ENCODE measurements at places on chromosomes 7 and 10.
A peak's percentile ranks its signal among the peaks of the same experiment; 100 is the strongest.

GRCh38 chr7:106752367-106752766 lies 91.4 kb upstream of the CCDC71L start:
- no peak for DNase-seq

DNA sequence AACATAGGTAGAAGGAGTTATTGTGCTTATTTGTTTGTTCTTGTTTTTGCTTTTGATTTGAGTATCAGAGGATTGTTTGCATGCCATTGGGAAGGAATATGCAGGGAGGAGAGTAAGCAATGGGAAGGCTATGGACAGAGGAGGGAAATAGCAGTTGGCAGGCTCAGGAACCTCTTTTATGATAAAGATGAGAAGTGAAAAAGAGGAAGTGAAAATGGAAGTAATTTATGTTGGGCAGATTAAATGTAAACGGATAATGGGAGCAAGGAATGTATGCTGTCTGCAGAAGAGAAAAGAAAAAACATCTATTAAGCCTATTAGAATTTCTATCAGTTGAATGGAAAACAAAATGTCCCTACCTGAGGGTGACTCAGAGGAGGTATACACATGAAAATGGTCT lies 90.1 kb upstream of the NPSR1 start:
- no peak for DNase-seq

- DNase-seq: no peak
Measured at GRCh38 chr7:137135654-137136350, 207.7 kb downstream of the PTN start.

- no peak for DNase-seq
Measured at GRCh38 chr7:74604326-74605020, 53.0 kb upstream of the GTF2I start.

- no peak for DNase-seq
Measured at GRCh38 chr10:118565301-118566075, 30.0 kb downstream of the PRLHR start.

DNA sequence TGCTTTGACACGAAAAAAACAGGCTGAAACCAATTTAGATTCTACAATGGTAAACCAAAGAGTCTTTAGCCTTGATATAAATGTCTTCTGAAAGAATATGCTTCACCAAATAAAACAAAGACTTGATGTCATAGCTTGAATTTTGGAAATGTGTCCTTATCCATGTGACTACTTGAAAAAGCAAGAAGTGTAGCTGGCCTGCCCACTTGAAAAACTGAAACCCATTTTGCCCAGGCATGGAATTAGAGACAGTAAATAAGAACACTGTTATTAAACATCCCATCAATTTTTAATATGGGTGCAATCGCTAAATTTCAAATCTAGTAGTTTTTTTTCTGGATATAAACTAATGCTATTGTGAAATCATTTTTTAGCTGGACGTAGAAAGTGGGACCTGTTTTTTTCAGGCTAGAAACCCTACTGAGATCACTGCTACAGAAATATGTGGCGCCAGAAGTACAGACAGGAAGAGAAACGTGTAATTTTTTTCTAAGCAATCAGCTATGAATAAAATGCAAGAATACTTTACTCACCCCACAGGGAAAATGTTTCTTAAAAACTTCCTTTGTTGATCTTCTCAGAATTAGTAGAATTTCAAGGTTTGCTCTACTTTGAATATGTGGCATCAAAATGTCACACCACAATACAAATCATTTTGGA lies 56.7 kb downstream of the PIP4K2A start:
- DNase-seq: no peak

DNA sequence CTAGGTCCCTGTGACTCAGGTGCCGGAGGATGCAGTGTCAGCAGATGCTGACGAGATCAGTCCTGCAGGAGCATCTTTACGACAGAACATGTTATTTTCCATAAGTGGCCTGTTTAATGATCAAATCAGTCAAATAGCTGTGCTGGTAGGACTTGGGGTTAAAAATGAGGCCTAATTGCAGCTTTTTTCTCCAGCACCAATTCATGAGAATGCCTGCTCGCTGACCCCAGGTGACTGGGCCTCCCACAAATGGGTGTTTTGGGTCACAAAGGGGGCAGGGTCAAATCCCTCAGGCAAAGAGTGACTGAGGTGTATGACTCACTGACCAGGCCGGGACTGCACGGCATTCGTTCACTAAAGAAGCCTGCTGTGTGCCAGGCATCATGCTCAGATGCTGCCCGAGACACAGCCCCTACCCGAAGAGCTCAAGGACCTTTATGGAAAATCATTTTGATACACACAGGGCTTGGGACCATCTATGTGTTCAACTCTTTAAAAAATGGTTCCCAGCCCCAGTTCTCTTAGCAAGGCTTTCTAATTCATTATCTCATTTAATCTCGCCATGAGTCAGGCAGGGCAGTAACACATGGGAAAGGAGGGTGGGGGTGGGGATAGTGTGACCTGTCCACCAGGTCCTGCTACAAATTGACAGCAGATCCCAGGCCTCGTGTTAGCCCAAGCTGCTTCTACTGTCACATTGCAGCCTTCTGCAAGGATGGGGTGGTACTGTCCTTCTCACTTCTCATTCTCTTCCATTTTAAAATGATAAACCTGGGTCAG lies 21.1 kb downstream of the ZNF775 start:
- peak; percentile 61 for DNase-seq

GRCh38 chr7:79403879-79404278 lies 49.6 kb downstream of the MAGI2 start:
- DNase-seq: no peak

DNA sequence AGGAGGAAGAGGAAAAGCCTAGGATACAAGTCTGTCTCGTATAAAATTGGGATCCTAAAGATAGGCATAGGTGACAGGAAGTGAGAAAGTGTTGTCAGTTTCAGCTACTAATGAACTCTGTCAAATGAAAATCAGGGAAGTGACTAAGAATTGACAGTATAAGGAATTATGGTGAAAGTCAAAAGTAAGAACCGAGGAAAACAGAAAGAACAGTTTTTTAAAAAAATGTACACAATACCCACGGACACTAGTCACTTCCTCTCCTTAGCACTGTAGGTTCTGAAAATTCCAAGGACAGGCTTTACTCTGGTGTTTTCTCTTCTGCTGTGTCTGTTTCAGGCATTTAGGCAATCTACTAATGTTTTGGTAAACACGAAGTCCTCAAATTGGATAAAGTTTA lies 42.3 kb downstream of the ATAD1 start:
- DNase-seq: no peak

GRCh38 chr7:33671531-33672262 lies 233.6 kb upstream of the BMPER start:
- no peak for DNase-seq

DNA sequence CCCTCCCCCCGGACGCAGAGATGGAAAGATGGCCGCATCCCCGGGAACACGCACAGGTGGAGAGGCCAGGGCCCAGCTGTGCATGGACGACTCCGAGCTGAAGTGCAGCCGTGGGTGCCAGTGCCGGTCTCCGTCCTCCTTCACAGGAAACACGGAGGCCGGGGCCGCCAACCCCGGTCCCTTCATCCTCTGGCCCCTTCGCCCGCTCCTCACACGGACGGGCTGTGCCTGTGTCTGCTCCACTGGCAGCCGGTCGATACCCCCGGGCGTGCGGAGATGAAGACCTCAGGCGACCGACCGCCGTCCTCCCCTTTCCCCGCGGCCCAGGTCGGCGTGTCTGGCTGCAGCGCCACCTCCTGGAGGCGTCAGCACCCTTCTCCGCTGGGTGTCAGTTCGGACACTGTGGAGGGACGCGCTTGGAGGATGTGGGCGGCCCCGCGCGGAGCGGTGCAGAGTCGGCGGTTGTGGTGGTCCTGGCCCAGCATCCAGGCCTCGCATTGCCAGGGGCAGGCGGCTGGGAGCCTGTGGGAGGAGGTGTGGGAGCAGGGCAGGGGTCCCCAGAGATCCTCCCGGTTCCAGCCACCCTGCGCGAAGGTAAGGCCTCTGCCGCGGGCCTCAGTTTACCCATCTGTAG lies 9.9 kb downstream of the ZNF511 start:
- DNase-seq: no peak

GRCh38 chr10:89431977-89432376 lies 17.6 kb downstream of the IFIT5 start:
- DNase-seq: peak; percentile 84

- no peak for DNase-seq
Measured at GRCh38 chr7:46932676-46933424, 649.1 kb downstream of the TNS3 start.

DNA sequence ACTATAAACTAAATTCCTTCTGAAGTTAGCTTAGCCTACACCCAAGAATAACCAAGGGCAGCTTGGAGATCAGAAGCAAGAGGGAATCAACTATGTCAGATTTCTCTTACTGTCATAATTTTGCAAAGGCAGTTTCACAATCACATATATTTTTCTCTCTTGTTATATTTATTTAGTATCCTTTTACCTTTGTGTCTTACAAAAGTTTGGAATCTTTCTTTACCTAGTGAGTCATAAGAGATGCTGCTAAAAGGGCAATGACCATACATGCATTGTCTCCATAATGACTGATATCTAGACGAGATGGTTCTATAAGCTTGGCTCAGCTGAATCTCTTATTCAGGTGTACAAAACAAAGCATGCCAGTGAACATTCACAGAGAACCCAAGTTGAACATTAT lies 61.1 kb downstream of the PPP1R17 start:
- no peak for DNase-seq

GRCh38 chr7:100387695-100388094 lies 14.4 kb downstream of the PILRA start:
- DNase-seq: no peak

DNA sequence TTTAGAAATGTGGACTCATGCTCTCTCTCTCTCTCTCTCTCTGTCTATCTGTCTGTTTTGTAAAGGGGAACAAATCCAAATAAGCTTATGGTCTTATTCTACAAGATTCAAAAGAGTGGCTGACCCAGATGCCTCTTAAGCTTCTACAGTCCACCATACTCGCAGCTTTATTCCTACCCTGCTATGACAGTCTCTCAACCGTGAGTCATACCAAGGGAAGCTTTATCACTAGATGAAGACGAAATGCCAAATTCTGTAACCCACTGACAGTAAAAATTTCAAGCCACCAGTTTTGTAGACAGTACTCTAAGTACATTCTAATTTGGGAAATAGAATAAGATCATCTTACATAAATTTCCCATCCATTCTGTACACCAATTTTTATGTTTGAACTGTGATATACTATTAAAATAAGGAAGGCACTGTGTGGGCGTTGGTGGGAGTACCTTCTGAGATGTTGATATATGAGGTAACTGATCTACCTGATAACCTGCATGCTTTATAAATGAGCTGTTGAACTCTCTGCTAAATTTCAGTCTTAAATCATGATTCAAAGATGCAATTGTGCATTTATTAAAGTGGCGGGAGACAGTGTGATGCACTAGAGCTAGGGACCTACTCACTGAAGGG lies 153.2 kb downstream of the KLF6 start:
- no peak for DNase-seq

- no peak for DNase-seq
Measured at GRCh38 chr7:15764851-15765382, 78.4 kb upstream of the MEOX2 start.

DNA sequence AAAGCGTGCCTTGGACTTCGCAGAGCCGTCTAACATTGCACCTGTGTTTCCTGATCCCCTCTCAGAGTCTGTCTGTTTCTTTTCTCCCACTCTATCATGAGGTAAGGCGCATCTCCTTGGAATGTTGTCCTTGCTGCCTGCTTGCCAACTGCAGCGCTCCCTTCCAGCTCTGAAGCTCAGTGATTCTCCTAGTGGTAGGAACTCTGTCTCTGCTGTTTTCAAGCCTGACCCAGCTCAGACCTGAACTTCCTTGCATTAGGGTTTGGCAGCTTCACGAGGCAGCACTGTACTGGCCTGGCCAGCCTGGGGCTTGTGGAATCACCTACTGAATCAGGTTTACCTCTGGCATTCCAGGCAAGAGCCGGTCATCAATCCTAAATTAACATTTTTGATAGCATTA lies 123.9 kb downstream of the CREB5 start:
- no peak for DNase-seq

DNA sequence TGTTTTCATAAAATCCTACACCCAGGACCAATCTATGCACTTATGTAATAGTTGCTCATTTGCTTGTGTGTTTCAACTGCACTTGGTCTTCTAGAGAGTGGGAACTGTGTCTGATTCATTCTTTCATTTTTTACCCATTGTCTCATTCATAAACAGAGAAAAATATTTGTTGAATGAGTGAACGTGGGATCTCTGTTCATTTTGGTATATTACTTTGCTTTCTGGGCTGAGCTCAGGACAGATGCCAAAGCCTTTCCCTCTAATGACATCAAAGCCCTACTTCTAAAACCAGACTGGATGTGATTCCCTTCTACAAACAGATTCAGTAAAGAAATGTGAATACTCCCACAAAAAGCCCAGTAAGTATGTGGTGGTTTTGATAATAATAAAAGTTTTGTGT lies 145.2 kb downstream of the ST7 start:
- no peak for DNase-seq

DNA sequence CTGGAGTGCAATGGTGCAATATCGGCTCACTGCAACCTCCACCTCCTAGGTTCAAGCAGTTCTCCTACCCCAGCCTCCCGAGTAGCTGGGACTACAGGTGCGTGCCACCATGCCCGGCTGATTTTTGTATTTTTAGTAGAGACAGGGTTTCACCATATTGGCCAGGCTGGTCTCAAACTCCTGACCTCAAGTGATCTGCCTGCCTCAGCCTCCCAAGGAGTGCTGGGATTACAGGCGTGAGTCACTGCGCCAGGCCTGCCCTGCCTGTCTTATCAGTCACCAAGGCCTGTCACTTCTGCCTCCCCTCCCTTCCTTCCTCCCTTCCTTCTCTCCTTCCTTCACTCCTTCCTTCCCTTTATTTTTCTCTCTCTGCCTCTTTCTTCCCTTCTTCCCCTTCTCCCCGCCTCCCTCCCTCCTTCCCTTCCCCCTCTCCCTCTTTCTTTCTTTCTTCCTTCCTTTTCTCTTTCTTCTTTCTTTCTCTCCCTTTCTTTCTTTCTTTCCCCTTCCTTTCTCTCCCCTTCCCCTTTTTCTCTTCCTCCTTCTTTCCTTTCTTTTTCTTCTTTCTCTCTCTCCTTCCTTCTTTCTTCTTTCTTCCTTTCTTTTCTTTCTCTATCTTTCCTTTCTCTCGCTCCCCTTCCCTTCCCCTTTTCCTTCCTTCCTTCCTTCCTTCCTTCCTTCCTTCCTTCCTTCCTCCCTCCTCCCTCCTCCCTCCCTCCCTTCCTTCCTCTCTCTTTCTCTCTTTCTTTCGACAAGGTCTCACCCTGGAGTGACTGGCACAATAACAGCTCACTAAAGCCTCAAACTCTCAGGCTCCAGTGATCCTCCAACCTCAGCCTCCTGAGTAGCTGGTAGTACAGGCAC lies 3.1 kb upstream of the ST7 start:
- DNase-seq: no peak

GRCh38 chr10:88110822-88111221 lies 247.4 kb downstream of the PTEN start:
- no peak for DNase-seq

DNA sequence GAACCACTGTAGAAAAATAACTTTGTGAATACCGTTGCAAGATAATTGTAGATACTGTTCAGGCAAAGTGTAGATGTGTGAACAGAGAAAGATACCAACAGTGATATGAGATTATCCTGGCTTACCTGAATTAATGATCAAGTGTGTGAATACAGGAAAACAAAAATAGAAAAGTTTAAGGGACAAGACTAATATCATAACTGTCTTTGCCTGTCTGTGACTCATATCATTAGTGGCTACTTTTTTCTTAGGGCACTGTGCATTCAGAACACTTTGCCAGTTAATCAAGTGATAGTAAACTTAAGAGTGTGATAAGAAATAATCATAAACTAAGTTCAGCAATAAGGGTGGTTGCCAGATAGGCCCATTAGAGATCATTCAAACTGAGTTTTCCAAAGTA lies 323.0 kb upstream of the LRGUK start:
- no peak for DNase-seq

- DNase-seq: no peak
Measured at GRCh38 chr7:142452791-142453190, 194.9 kb upstream of the PRSS58 start.

- DNase-seq: no peak
Measured at GRCh38 chr7:67637023-67637358, 640.4 kb downstream of the TYW1 start.

Data from kidney epithelial cell (primary cell).